HCT116 (cell line): ENCODE measurements at places on chromosomes 2 and 18. TPM values are rescaled to one million over a fixed set of nuclear protein-coding genes. Genes with fewer than 3 reads are reported as not detected.

The CCT4 gene
- 316 TPM for total RNA-seq

DNA sequence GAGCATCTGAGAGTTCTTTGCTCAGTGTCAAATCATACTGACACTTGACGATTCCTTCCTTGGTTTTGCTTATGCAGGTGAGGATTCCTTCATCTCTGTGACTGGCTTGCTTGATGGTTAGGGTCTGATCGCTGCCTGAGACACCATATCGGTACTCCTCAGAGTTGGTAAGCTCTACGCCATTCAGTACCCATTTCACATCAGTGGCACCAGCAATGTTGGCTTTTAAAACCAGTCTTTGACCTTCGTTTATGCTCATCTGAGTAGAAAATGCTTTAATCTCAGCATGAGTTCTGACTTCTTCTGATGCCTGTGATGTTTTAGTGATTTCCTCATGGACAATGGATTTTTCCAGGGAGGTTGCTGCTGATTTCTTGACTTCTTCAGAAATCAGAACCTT is 48.4 kb downstream of the PLEKHA3 start:
- DNase-seq = no peak
- no peaks in the 10 kb centered on the region for H3K36me3 ChIP-seq
- H3K27ac ChIP-seq = no peak overlapping the region
- H3K4me3 ChIP-seq = no peak overlapping the region
- H3K4me1 ChIP-seq = no peaks in the 10 kb centered on the region
- no peaks in the 10 kb centered on the region for H3K27me3 ChIP-seq

DNA sequence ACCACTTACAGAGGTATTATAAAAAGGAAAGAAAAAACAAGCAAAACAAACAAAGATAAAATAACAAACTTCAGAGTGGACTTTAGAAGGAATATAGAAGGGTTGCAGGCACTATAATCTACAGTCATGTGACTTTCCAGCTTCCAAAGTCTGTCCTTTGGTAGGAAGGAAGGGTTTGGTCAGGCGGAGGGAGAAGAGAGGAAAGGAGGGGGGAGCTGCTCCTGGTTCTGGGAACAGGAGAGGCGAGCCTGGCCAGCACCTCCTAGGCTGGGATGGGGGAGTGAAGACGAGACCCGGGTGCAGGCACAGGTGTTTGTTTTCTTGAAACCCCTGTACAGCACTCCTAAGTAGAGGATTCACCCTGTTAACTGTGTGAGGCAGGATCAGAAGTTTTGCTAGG is 53.8 kb upstream of the GATA6 start:
- no peak overlapping the region for H3K4me3 ChIP-seq
- no peaks in the 10 kb centered on the region for H3K27me3 ChIP-seq
- DNase-seq = no peak
- no peak overlapping the region for H3K27ac ChIP-seq

DNA sequence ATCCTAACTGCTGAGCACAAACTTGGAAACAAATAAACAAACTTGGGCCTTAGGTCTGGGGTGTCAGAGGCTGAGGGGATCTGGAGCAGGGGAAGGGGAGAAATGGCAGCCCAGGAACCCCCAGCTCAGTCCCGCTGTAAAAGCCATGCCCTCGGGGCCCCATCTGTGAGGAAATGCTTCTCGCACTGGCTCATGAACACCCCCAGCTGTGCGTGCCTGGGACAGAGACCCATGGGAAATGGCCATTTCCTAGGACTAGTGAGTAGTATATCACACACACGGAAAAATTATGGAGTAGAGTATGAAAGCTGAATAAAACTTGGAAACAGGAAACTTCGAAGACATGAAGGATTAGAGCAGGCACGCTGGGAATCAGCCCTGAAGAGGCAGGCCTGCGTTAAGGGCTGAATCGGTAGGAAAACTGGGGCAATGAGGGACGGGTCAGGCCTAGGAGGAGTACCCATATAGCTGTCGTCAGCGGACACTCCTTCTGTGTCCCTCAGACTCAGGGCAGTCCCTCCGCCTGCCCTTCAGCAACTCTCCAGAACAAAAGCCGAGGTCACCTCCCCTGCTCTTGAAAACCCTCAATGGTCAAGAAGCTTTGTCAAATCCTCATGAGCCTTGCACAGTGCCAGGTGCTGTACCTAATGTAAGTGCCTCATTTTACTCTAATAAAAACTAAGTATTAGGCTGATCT is 120.8 kb upstream of the ODC1 start:
- H3K27ac ChIP-seq = no peak overlapping the region
- H3K4me1 ChIP-seq = no peaks in the 10 kb centered on the region; the same call in 1 of the 2 replicates
- no peak for DNase-seq
- peaks cover 18% of the 10 kb centered on the region for H3K36me3 ChIP-seq
- H3K27me3 ChIP-seq = no peaks in the 10 kb centered on the region
- H3K4me3 ChIP-seq = no peak overlapping the region

- peaks cover 10% of the 10 kb centered on the region; the same call in 1 of the 2 replicates for H3K4me1 ChIP-seq
- no peaks in the 10 kb centered on the region for H3K27me3 ChIP-seq
- no peaks in the 10 kb centered on the region for H3K36me3 ChIP-seq
- DNase-seq = no peak
- no peak overlapping the region for H3K4me3 ChIP-seq
These were observed 23.3 kb downstream of the LBH start for GRCh38 chr2:30254685-30255001.

DNA sequence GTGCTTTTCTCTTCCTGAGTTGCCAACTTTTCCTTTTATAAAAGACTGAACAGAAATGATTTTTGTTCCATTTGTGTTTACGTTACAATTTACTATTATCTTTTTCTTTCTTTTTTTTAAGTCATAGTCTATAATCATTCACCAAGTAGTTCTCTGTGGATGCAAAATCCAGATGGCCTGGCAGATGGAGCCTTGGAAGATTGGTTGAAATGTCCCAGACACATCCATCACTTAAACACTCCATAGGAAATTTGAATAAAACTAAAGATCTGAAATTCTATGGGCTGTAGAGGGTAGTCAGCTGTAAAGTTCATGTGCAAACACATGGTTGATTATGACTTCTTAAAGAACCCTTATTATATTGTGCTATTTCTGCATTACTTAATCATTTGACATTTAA is 164.8 kb upstream of the DOCK10 start:
- H3K27ac ChIP-seq = no peak overlapping the region
- no peaks in the 10 kb centered on the region for H3K4me1 ChIP-seq
- no peaks in the 10 kb centered on the region for H3K27me3 ChIP-seq
- H3K36me3 ChIP-seq = no peaks in the 10 kb centered on the region
- no peak overlapping the region for H3K4me3 ChIP-seq
